Endodermal cell (in vitro differentiated cells): ENCODE measurements at places on chromosomes 4 and X.

GRCh38 chr4:10302096-10302495 lies 155.1 kb downstream of the ZNF518B start:
- no peak for DNase-seq

DNA sequence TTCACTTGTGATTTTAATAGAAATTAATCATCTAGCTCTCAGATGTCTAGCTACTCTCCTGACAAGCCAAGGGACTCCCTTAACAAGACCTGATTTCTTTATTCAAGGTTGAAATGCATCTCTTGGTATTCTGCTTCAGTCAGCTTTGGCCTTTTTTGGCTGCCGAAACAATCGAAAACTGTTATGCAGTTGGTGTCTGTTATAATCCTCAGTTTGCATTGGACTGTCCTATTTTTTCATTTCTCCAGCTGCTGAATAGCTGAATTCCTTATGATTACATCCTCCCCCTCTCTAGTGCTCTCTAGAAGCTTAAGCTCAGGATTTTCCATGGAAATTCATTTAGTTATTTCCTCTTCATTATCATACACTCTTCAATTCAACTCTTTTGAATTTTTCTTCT lies 177.2 kb downstream of the TRIML1 start:
- DNase-seq: no peak

DNA sequence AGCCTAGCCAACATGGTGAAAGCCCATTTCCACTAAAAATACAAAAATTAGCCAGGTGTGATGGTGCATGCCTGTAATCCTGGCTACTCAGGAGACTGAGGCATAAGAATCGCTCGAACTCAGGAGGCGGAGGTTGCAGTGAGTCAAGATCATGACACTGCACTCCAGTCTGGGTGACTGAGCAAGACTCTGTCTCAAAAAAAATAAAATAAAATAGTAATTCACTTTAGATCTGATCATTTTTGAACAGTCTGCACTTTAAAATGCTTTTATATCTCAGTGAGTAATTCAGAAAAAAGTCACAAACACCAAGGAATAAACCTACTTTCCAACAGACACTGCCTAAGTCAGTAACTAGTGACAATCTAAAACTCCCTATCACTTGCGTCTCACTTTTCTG lies 25.6 kb upstream of the CORIN start:
- no peak for DNase-seq

- DNase-seq: peak; percentile 76
Measured at GRCh38 chr4:1765409-1766072, 27.6 kb upstream of the FGFR3 start.

GRCh38 chrX:10819973-10820372 lies 199.6 kb upstream of the MID1 start:
- no peak for DNase-seq

- no peak for DNase-seq
Measured at GRCh38 chr4:48778431-48779094, 1.5 kb downstream of the FRYL start.

DNA sequence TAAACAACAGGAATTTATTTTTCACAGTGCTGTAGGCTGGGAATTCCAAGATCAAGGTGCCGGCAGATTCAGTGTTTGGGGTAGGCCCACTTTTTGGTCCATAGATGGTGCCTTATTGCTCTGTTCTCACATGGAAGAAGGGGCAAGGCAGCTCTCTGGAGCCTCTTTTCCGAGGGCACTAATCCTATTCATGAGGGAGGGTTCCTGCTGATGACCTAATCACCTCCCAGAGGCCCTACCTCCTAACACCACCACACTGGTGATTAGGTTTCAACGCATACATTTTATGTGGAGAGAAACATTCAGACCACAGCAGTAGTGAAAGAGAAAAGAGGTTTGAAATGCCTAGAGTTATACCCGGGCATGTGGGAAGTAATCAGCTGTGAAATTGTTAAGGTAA lies 1.4 kb upstream of the POLA1 start:
- peak; percentile 81 for DNase-seq

- no peak for DNase-seq
Measured at GRCh38 chr4:85431156-85431555, 43.8 kb upstream of the ARHGAP24 start.

GRCh38 chr4:47032405-47033106 lies 1.2 kb downstream of the GABRB1 start:
- peak; percentile 96 for DNase-seq

- peak; percentile 60 for DNase-seq
Measured at GRCh38 chr4:169268951-169269760, 1.6 kb downstream of the SH3RF1 start.

- DNase-seq: no peak
Measured at GRCh38 chrX:104310090-104310489, 55.4 kb upstream of the ESX1 start.

DNA sequence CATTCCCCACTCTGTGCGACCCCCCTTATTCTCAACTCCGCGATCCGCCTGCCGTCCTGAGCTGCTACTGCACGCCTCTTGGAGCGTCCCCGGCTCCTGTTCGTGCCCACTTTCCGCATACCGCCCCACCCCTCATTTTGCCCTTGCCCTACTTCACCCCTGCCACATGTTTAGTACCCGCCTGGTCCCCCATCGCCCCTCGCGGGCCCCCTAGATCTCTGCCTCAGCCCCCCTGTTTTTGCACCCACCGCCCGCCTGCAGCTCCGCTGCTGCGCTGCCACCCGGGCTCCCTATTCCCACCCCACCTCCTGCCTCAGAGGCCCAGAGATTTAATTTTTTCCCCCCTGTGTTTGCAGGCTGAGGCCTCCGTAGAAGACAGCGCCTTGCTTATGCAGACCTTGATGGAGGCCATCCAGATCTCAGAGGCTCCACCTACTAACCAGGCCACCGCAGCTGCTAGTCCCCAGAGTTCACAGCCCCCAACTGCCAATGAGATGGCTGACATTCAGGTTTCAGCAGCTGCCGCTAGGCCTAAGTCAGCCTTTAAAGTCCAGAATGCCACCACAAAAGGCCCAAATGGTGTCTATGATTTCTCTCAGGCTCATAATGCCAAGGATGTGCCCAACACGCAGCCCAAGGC lies 1.4 kb downstream of the MAGED1 start:
- DNase-seq: peak; percentile 54

GRCh38 chrX:110404376-110404775 lies 45.7 kb downstream of the RTL9 start:
- no peak for DNase-seq
